ENCODE measurements at places on chromosomes 6 and 20.

DNA sequence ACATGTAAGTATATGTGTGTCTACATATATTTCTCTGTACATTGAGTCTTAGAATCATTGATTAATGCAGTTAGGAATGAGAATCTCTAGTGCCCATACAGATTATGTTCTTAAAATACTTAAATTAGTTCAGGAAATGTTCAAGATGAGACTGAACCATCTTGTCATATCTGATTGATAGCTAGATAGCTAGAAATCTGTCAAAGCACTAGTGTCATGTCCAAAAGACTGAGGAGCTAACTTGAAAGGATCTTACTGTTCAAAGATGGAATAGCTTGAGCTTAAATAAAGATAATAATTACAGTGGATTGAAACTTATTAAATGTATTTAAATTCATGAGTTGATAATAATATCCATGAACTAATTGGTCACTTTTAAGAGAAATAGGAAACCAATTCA, 191.7 kb upstream of the TCF21 start:
- DNase-seq, result no peak

GRCh38 chr6:77883851-77884250, 231.0 kb downstream of the MEI4 start:
- no peak for DNase-seq

GRCh38 chr6:3948866-3949265, 99.7 kb downstream of the FAM50B start:
- DNase-seq, result no peak

- no peak for DNase-seq
Measured at GRCh38 chr6:43186706-43187105, 4.7 kb downstream of the CUL9 start.

DNA sequence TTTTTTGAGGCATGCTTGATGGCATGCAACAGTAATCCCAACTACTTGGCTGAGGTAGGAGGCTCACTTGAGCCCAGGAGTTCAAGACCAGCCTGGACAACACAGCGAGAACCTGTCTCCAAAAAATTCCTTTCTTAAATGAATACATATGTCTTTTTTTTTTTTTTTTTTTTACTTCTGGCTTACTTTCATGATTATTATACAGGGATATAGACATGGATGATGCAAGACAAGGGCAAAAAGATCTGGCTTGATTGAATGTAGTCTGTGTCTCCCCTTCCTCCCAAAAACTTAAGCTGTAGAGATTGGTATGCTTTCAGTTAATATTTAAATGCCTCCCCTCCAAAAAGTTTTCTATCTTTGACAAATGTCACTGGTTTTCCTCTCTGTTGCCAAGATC, 7.6 kb downstream of the SNX3 start:
- no peak for DNase-seq

GRCh38 chr6:100506651-100507050, 41.9 kb upstream of the SIM1 start:
- DNase-seq, result no peak

GRCh38 chr6:72702421-72702820, 80.6 kb downstream of the KCNQ5 start:
- no peak for DNase-seq

GRCh38 chr6:41184761-41185160, 16.2 kb downstream of the TREML2 start:
- no peak for DNase-seq

GRCh38 chr20:57022306-57022705, 244.1 kb downstream of the BMP7 start:
- no peak for DNase-seq

GRCh38 chr6:166325383-166326042, 16.8 kb downstream of the SFT2D1 start:
- no peak for DNase-seq
